ENCODE measurements at places on chromosomes 4 and X. TPM values are rescaled to one million over a fixed set of nuclear protein-coding genes. Genes with fewer than 3 reads are reported as not detected.

DNA sequence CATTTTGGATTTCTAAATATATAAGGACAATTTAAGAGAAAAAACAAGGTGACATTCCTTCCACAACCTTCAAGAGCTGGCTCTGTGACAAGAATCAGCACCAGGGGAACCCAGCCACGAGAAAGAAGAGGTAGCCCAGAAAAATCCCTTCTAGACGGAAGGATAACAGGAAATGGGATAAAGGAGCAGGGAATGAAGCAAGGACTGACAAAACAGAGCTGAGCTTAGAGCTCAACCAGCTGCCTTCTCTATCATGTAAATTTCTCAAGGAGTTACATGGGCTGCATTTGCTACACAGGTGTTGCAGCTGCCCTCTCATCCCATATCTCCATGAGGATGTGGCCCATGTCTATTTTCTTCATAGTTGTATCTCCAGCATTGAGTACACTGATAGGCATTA lies 154.2 kb upstream of the PRDX4 start:
- no peak for DNase-seq

DNA sequence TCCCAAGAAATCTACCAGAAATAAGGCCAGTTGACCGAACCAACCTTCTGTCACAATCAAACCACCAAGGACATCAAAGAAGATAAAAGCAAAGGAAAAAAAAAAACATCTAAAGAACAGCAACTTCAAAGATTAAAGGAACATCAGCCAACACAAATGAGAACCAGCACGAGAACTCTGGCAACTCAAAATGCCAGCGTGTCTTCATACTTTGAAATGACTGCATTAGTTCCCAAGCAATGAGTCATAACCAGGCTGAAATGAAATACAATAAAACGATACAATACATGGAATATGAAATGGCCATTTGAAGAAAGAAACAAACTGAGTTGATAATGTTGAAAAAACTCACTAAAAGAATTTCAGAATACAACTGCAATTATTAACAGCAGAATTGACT lies 611.6 kb upstream of the GRIA3 start:
- DNase-seq = no peak

GRCh38 chrX:8684201-8684965 lies 47.6 kb downstream of the ANOS1 start:
- no peak for DNase-seq

DNA sequence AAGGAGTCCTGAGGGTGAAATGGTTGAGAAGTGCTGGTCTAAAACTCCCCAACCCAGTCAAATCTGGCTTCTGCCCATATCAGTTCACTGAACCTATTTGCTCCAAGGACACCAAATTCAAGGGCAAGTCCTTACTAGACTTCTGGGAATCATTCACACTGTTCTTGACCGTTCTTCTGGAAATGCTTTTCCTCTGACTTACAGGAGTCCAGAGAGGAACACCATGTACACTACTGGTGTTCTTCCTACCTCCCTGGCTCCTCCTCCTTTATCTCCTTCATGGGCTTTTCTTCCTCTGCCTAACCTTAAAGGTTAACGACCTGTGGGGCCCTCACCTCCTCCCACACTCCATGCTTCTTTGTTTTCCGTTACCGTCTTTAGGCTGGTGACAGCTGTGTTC lies 281.3 kb downstream of the FRMPD4 start:
- DNase-seq = no peak

GRCh38 chr4:70197842-70198241 lies 2.3 kb downstream of the ODAM start:
- DNase-seq = no peak

PAGE2 gene
- not detected for total RNA-seq

- DNase-seq = peak; percentile 53
These were observed 70.0 kb upstream of the TSPAN5 start for GRCh38 chr4:98728433-98728832.

DNA sequence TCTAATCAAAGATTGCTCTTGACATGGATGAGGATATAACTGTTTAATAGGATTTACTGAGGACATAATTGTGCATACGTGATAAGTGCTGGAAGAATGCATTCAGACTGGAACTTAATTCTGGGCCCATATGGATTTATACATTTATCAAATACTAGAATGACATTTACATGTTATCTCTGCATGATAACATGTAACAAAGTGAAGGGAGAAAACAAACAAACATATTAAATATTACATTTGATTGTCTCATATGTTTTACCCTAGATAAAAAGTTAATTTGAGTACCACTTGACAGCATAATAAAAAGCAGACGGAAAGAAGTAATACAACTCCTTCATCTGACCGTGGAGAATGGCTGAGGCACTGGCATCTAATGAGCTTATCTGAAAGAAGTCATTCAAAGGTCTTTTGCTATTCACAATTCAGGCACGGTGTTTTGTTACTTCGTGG lies 297.8 kb downstream of the PPP3CA start:
- no peak for DNase-seq

GRCh38 chr4:115249808-115250207 lies 136.4 kb upstream of the NDST4 start:
- no peak for DNase-seq

GRCh38 chr4:85565761-85566480 lies 91.0 kb downstream of the ARHGAP24 start:
- DNase-seq = peak; percentile 20

XAGE1B gene
- total RNA-seq = not detected

RNF128 gene
- not detected for total RNA-seq

GRCh38 chrX:96591421-96591820 lies 93.2 kb upstream of the DIAPH2 start:
- no peak for DNase-seq

GRCh38 chr4:19844446-19844845 lies 407.3 kb upstream of the SLIT2 start:
- DNase-seq = peak; percentile 13

SPRY1 gene
- 1.3 TPM for total RNA-seq

CXCL3 gene
- total RNA-seq = 0.53 TPM

DNA sequence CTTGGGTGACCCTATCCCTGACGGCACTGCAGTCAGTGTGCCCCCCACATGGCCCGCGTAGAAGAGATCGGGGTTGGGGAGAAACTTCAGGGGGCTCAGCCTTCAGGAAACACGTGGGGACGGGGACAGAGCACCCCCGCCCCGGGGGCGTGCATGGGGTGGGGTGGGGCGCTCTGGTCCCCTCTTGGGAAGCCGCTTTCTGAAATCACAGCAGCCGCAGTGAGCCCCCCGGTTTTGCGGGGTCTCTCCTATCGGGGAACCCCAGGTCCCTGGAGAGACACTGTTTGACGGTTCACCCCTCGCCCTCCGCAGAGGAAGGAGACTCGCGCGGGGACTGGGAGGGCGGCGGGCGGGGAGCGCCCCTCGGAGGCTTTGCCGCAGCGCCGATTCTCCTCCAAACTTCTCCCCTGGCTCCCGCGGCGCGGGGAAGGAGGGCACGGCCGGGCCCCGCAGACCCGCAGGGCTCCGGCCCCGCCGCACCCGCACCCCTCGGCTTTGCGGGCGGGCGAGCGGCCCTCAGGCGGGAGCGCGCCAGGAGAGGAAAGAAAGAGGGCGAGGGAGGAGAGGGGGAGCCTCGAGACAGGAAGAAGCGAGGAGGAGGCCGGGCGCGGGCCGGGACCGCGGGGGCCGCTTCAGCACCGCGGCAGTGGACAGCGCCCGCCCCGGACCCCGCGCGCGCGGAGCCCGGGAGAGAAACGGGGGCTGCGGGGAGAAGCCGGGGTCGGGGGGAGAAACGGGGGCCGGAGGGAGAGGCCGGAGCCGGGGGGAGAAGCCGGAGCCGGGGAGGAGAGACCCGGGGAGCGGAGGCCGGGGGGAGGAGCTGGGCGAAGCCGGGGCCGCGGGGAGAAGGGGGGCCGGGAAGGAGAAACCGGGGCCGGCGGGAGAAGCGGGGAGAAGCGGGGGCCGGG lies 612 bp downstream of the CPLX1 start:
- no peak for DNase-seq

DNA sequence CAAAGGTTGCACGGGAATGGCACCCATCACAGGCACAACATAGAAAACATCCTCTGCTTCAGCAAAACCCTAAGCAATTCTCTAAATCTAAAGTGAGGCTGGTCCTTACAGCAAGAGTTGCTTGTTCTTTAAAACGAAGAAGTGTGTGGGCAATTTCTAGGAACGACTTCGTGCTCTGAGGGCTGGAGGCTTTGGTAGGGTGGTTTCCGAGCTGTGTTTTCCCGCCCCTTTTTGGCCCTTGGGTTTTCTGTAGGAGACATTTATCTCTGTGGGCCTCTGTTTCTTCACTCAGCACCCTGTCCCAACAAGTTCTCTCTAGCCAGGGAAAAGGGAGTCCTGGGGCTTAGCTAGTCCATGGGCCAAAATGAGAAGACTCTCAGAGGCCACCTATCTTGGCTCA lies 84.2 kb downstream of the SLC2A9 start:
- no peak for DNase-seq

OTC gene
- total RNA-seq = not detected

DNA sequence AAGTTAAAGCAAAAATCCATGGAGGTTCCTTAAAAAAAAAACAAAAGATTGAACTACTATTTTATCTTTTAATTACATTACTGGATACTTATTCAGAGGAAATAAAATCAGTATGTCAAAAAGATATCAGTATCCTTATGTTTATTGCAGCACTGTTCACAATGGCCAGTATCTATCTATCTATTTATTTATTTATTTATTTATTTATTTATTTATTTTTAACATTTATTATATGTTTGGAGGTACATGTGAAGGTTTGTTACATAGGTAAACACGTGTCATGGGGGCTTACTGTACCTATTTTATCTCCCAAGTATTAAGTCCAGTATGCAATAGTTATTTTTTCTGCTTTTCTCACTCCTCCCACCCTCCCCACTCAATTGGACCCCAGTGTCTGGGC lies 881.1 kb upstream of the POU3F4 start:
- DNase-seq = no peak

- no peak for DNase-seq
These were observed 163.9 kb upstream of the SLC7A11 start for GRCh38 chr4:138405934-138406567.

GRCh38 chr4:99817309-99817890 lies 773 bp downstream of the DAPP1 start:
- DNase-seq = no peak

DNA sequence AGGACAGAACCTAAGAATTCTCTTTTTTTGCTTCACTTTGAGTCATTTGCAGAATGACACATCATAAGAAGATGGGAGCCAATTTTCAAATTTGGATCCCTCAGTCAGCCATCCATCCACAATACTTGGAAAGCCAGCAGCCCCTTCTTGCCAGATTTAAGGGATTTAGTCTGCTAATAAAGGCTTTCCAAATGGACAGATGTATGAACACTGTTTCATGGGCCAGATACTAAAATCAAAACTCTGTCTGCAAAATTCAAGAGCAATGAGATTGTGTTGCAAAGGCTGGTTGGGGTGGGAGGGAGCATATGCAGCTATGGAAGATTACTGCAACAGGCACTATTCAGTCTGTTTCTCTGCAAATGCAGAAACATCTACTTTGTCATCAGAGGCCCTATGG lies 37.7 kb upstream of the KCNIP4 start:
- no peak for DNase-seq

- DNase-seq = no peak
These were observed 95.9 kb downstream of the EGF start for GRCh38 chr4:110008540-110008939.

DNA sequence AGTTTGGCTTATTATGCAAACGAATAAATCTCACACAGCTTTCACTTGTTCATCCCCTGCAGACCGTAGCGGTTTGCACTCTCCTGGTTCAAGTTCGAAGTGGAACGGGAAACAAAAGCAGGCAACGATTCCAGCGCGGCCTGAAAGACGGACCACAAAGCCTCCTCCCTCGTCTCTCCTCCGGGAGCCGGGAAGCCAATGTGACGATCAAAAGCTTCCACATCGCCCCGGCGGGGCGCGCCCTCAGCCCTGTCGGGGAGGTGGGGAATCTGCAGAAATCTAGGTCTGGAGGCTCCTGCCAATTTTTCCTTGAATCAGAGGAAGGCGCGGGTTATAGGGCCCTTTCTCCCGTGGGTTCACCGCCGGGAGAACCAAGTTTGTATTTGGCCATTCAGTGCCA lies 16.9 kb upstream of the ZIC3 start:
- DNase-seq = no peak

GRCh38 chr4:147088146-147088545 lies 142.5 kb upstream of the TTC29 start:
- DNase-seq = no peak

GRCh38 chr4:140065393-140065792 lies 88.6 kb downstream of the MAML3 start:
- no peak for DNase-seq

- no peak for DNase-seq
These were observed 440.6 kb upstream of the HS3ST1 start for GRCh38 chr4:11869191-11869870.

DNA sequence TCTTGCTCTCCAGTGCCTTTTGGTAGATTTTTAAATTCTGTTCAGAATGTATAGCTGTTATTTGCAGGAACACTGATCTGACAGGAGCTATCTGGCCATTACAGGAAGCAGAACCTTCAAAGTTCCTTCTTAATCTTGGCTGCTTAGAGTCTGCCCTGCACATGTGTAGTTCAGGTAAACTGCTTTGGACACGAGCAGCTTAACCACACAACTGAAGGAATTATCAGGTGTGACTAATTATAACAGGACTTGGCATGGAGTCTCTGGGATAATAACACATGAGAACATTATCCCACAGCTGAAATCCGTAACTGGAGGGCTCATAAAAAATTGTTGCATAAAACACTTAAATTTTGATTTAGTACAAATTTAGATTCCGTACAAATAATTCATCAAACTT lies 11.6 kb upstream of the ING2 start:
- no peak for DNase-seq

MTMR8 gene
- total RNA-seq = 1.6 TPM

MND1 gene
- 13.4 TPM for total RNA-seq

LRCH2 gene
- total RNA-seq = 6.2 TPM

DNA sequence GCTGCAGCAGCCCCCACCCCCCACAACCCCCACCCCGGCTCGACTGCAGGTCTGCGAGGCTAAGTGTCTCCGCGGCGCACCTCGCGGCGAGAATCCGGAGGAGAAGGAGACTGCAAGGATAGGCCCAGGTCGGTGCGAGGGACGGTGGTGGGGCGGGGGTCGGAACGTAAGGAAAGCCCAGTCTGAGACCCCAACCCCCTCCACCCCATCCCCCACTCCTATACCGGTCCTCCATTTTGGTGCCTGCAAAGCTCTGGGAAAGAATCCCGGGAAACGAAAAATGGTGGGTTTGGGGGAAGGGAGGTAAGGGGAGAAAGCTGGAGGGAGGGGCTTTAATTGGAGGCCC lies 614 bp downstream of the BEX3 start:
- DNase-seq = peak; percentile 8
